ENCODE measurements at places on chromosomes 3 and 15.

GRCh38 chr3:27509376-27509775, 25.2 kb upstream of the SLC4A7 start:
- DNase-seq: no peak

- DNase-seq: no peak
Observed at GRCh38 chr3:169618894-169619792, 44.4 kb downstream of the MECOM start.

GRCh38 chr3:64093825-64094712, 70.8 kb upstream of the PSMD6 start:
- no peak for DNase-seq

- no peak for DNase-seq
Observed at GRCh38 chr3:69747511-69748258, 8.4 kb downstream of the MITF start.

- no peak for DNase-seq
Observed at GRCh38 chr3:30639937-30640336, 33.5 kb downstream of the TGFBR2 start.

- no peak for DNase-seq
Observed at GRCh38 chr3:69542089-69542804, 156.4 kb upstream of the FRMD4B start.

GRCh38 chr15:85154061-85154460, 172.4 kb downstream of the PDE8A start:
- no peak for DNase-seq

DNA sequence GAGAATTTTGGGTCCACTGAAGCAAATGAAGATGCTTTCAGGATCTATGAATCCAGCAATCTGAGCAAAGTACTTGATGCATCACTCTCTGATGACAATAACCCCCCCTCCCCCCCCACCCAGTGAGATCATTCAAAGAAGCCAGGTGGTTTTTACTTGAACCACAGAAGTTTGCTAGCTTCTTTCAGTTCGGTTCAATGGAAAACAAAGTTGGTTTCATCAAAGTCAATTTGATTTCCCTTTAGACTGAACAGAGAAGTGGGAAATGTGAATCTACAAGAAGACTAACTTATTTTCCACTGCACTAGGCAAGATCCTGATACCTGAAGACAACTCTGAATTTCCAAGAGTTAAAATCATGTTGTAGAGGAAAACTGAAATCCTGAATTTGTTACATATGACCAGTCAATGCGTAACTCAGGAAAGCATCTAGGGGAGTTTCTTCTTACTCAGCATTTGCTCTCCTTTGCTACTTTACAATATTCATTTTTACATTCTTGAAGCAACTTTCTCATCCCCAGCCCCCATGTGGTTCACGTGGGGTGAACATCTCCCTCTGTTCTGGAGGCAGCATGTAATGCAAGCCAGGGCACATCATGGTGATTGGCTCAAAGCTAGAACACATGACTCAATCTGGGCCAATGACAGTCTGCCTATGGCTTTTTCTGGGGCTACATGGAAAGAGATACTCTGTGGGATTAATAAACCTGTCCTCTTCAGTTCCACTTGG, 572.6 kb downstream of the FOXP1 start:
- DNase-seq: no peak

DNA sequence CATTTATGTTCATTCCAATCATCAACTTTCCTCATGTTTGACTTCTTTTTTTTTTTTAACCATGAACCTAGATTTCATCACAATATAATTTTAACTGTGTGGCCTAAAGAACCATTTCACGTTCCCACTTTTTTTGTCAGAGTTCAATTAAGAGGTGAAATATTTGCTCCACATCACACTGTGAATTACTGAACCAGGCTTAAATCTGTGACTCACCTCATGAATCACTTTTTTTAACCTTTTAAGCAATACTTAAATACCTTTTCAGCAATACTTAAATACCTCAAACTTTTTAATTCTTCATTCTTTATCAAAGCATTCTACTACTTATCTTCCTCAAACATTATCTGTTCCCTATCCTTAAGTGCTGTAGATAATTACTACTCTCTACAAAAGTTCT, 137.6 kb downstream of the SI start:
- no peak for DNase-seq

GRCh38 chr3:153274561-153274960, 112.5 kb downstream of the RAP2B start:
- no peak for DNase-seq

- no peak for DNase-seq
Observed at GRCh38 chr3:170437696-170438407, 19.2 kb downstream of the CLDN11 start.

GRCh38 chr3:10444110-10444429, 61.3 kb downstream of the ATP2B2 start:
- DNase-seq: no peak

DNA sequence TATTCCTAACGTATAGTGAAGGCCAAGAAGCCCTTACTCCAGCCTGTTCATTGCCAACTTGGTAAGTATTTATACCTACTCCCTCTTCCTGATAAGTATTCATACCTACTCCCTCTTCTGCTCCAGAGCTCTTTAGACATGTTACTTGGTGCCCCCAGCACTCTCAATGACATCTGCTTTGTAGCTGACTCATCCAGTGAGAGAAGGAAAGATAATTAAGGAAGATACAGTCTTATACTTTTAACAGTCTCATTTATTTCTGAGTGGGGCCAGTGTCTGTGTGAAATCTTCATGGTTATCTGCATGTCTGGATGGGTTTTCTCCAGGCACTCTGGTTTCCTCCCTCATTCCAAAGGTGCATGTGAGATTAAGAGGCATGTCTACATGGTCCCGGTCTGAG, 698.7 kb downstream of the FHIT start:
- no peak for DNase-seq

GRCh38 chr15:65089206-65089824, 12.8 kb downstream of the KBTBD13 start:
- no peak for DNase-seq

GRCh38 chr3:172094621-172095557, 55.5 kb downstream of the FNDC3B start:
- no peak for DNase-seq

- DNase-seq: no peak
Observed at GRCh38 chr3:72855001-72855400, 6.8 kb upstream of the SHQ1 start.

GRCh38 chr3:131033480-131034080, 6.9 kb downstream of the NEK11 start:
- DNase-seq: no peak

- DNase-seq: no peak
Observed at GRCh38 chr3:22453906-22454535, 703.0 kb upstream of the ZNF385D start.

DNA sequence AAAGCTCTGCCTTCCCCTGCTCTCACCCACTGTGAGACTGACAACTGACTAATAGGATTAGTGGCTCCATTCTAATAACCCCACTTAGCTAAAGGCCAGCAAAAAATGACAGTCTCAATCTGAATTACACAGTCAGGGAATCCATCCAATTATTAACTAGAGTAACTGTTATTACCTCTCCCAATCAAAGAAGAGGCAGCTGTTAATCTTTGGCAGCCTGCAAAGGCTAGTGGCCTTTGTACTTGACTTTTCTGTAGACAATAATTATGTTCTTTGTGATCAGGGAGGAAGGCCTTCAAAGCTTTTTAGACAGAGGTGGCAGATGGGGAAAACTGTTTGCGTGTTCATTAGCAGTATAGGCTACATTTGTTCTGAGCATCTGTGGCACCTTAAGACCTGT, 177.7 kb downstream of the ISL2 start:
- peak; percentile 47 for DNase-seq

DNA sequence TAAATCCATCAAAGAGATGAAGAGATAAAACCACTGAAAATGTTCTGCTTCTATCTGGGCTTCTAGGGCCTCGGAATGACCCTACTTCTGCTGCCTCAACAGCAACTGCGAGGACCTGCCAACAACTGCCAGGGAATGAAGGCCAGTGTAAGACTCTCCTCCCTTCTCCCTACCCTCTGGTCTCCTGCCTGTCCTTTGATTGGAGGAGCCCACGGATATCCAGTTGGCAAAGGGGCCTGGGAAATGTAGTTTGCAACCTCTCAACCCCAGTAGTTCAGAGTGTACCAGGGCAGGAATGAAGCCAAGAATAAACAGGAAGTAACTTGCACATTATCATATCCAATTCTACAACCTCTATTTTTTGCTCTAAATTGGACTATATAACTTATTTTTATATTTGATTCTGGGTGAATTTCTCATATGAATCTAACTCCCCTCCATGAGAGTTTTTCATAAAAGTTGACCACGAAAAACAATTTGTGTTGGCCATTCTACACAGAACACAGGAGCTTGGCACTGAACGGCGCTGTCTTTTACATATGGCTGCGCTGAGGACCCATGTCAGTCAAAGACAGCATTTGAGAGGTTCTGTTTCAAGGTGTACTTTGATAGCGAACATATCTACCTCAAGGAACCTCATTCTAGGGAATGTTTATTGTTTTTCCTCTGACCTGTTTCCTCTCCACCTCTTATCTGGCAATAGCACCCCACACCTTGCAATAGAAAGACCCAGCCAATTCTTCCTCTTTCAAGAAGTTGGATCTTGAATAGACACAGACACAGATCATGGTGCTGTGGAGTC, 91.1 kb upstream of the RNF7 start:
- no peak for DNase-seq

GRCh38 chr3:67437090-67437489, 217.3 kb downstream of the SUCLG2 start:
- DNase-seq: no peak

GRCh38 chr3:150519026-150519425, 27.3 kb downstream of the SERP1 start:
- DNase-seq: no peak

GRCh38 chr3:42961633-42962032, 17.5 kb upstream of the GASK1A start:
- DNase-seq: peak; percentile 52

- DNase-seq: peak; percentile 31
Observed at GRCh38 chr15:41969851-41970431, 2.4 kb downstream of the EHD4 start.

GRCh38 chr3:195544634-195545033, 1.5 kb upstream of the PPP1R2 start:
- DNase-seq: no peak

DNA sequence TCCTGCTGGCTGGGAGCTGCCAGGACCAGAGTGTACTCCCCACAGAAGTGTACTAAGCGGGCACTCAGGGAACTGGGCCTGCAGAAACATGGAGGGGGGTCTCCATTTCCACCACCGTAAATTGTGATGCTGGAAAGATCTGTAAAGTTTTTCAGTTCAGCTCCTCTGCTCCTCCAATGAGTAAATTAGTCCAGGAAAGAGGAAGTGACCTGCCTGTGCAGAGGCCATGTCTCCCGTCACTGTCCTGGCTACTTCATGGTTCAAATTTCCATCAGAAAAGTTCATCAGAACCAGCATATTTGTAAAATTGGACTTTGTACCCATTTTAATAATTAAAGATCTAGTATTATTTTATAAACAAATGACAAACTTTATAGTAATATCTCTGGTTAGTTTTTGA, 226.7 kb upstream of the THBS1 start:
- DNase-seq: no peak

DNA sequence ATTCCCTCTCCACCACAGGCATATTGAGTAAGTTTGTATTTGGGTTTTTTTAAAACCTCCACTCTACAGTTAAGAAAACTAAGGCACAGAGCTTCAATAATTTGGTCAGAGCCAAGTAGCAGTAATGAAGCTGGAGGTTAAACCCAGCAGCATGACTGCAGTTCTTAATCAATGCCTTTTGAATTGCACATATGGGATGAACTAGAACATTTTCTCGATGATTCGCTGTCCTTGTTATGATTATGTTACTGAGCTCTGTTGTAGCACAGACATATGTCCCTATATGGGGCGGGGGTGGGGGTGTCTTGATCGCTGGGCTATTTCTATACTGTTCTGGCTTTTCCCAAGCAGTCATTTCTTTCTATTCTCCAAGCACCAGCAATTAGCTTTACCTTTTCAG, 1.6 kb upstream of the CCR5 start:
- DNase-seq: no peak

- DNase-seq: no peak
Observed at GRCh38 chr3:66753670-66754069, 244.4 kb upstream of the KBTBD8 start.

DNA sequence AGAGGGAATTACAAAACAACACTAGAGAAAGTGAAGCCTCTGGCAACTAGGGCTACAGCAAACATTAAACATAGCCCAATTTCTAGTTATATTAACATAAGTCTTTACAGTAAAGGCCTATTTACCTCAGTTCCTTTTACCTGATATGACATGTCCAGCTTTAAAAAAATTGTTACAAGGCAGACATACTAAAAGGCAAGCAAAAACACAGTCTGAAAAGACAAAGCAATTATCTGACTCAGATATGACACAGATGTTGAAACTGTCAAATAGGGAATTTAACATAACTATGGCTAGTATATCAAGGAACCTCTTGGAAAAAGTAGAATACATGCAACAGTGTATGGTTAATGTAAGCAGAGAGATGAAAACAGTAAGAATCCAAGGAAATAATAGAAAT, 238.6 kb downstream of the RAP2B start:
- no peak for DNase-seq

DNA sequence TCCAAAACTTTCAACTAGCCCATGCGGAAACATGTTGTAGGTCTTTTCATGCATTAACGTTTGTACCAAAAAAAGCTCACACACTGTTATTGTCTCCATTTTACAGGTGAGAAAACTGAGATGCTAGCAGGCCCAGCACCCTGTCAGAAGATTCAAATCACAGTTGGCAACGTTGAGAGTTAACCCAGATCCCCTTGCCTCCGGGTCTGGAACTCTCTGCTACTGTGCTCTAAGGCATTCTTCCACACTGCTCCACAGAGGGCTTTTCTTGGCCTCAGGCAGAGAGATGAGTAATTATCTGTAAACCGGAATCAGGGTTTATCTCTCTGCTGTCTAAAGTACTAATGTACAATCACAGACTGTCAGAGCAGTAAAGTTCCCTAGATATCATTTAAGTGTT, 186.0 kb upstream of the LPP start:
- DNase-seq: no peak

- DNase-seq: no peak
Observed at GRCh38 chr15:69128667-69129311, 31.6 kb upstream of the GLCE start.

GRCh38 chr3:171390051-171390941, 69.9 kb downstream of the TNIK start:
- no peak for DNase-seq

DNA sequence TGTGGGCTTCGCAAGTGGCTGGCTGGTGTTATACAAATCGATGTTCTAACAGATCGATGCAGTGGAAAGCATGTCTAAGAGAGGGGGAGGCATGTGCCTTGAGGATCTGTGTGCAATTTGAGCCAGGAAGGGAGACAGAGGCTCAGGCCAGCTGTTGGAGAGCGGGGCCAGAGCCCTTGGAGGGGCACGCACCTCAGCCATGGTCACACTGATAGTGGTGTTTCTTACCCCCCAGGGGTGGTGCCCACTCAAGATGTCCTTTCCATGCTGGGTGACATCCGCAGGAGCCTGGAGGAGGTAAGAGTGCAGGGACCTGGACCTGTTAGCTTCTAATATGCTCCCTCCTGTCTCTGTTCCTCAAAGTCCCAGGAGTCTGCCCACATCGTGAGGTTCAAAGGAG, 3.8 kb upstream of the ABTB1 start:
- DNase-seq: no peak

- no peak for DNase-seq
Observed at GRCh38 chr3:47746264-47746663, 35.4 kb downstream of the SMARCC1 start.

- DNase-seq: no peak
Observed at GRCh38 chr3:46110701-46111493, 83.6 kb upstream of the XCR1 start.
